ENCODE measurements at places on chromosomes 5 and 9.

- H3K4me1 ChIP-seq, result no peaks in the 10 kb centered on the region
- H3K27me3 ChIP-seq, result no peaks in the 10 kb centered on the region
- no peak overlapping the region for H3K27ac ChIP-seq
- no peaks in the 10 kb centered on the region for H3K36me3 ChIP-seq
These were observed 47.1 kb downstream of the BRINP1 start for GRCh38 chr9:119322184-119322583.

GRCh38 chr5:43019614-43020398 is 20.3 kb downstream of the ANXA2R start:
- H3K27ac ChIP-seq, result no peak overlapping the region
- peaks cover 78% of the 10 kb centered on the region for H3K27me3 ChIP-seq
- no peak overlapping the region for H3K4me3 ChIP-seq
- no peaks in the 10 kb centered on the region for H3K36me3 ChIP-seq
- H3K4me1 ChIP-seq, result peaks cover 10% of the 10 kb centered on the region
- DNase-seq, result no peak

DNA sequence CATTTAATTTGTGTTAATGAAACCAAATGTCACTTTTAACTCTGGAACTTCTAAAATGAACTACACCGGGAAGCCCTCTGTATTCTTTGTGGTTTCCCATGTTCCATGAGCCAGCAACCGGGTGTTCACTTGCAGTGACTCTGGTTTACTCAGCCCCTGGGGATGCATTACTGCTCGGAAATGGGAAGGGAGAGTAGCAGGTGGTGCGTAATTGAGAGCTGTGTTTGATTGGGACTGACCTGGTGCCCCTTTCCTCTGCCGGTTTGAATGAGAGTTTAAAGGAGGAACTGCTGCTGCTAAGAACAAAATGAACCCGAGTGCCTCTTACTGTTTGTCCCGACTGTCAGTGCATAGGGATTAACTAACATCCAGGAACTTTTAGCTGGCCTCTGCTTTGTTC is 100.1 kb upstream of the DHFR start:
- DNase-seq, result no peak
- H3K4me3 ChIP-seq, result no peak overlapping the region
- no peaks in the 10 kb centered on the region for H3K4me1 ChIP-seq
- H3K27me3 ChIP-seq, result no peaks in the 10 kb centered on the region
- H3K27ac ChIP-seq, result no peak overlapping the region

- DNase-seq, result no peak
- no peaks in the 10 kb centered on the region for H3K4me1 ChIP-seq
- H3K27me3 ChIP-seq, result no peaks in the 10 kb centered on the region
These were observed 49.4 kb downstream of the ATP10B start for GRCh38 chr5:160802592-160802991.

- H3K4me3 ChIP-seq, result no peak overlapping the region
- H3K36me3 ChIP-seq, result no peaks in the 10 kb centered on the region
- H3K27ac ChIP-seq, result no peak overlapping the region
- no peaks in the 10 kb centered on the region for H3K27me3 ChIP-seq
These were observed 48.0 kb upstream of the CEP78 start for GRCh38 chr9:78187763-78188484.

DNA sequence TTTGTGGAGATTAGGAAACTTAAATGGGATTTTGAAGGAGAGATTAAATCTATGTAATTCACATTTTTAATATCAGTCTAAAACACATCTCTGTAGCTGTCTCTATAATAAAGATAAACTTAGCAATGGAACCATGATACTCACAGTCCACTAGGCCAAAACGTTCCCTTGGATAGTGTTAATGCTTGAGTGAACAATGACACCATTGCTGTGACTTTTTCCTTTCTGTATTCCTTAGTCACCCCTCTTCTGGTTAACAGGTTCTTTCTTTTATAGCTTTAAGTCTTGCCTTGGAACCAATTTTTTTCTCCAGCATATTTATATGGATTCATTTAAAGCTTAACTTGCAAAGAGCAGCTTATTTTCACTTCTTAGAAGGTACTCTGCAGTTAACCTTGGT is 63.3 kb downstream of the INSL6 start:
- H3K27me3 ChIP-seq, result no peaks in the 10 kb centered on the region
- DNase-seq, result no peak
- no peaks in the 10 kb centered on the region for H3K36me3 ChIP-seq
- H3K4me1 ChIP-seq, result no peaks in the 10 kb centered on the region
- H3K4me3 ChIP-seq, result no peak overlapping the region

- no peaks in the 10 kb centered on the region for H3K36me3 ChIP-seq
- DNase-seq, result no peak
- no peaks in the 10 kb centered on the region for H3K4me1 ChIP-seq
- no peak overlapping the region for H3K27ac ChIP-seq
- H3K4me3 ChIP-seq, result no peak overlapping the region
These were observed 2.6 kb upstream of the GAPVD1 start for GRCh38 chr9:125258832-125259534.

- no peak for DNase-seq
- no peaks in the 10 kb centered on the region for H3K4me1 ChIP-seq
- no peaks in the 10 kb centered on the region for H3K27me3 ChIP-seq
These were observed 80.2 kb downstream of the MYO10 start for GRCh38 chr5:16855898-16856297.

GRCh38 chr9:70573308-70573707 is 158.9 kb upstream of the KLF9 start:
- no peaks in the 10 kb centered on the region for H3K4me1 ChIP-seq
- H3K27ac ChIP-seq, result no peak overlapping the region
- no peak overlapping the region for H3K4me3 ChIP-seq
- no peak for DNase-seq

- H3K36me3 ChIP-seq, result no peaks in the 10 kb centered on the region
- H3K4me3 ChIP-seq, result no peak overlapping the region
- no peaks in the 10 kb centered on the region for H3K4me1 ChIP-seq
- no peaks in the 10 kb centered on the region for H3K27me3 ChIP-seq
These were observed 151.3 kb downstream of the CCDC192 start for GRCh38 chr5:127854520-127854919.

GRCh38 chr9:133109931-133110650 is 10.9 kb downstream of the RALGDS start:
- no peak overlapping the region for H3K27ac ChIP-seq
- H3K27me3 ChIP-seq, result no peaks in the 10 kb centered on the region
- no peaks in the 10 kb centered on the region for H3K4me1 ChIP-seq
- no peak for DNase-seq
